ENCODE measurements at places on chromosomes 5 and 9.

GRCh38 chr5:178442405-178443257 is 147.6 kb downstream of the COL23A1 start:
- no peak for DNase-seq

DNA sequence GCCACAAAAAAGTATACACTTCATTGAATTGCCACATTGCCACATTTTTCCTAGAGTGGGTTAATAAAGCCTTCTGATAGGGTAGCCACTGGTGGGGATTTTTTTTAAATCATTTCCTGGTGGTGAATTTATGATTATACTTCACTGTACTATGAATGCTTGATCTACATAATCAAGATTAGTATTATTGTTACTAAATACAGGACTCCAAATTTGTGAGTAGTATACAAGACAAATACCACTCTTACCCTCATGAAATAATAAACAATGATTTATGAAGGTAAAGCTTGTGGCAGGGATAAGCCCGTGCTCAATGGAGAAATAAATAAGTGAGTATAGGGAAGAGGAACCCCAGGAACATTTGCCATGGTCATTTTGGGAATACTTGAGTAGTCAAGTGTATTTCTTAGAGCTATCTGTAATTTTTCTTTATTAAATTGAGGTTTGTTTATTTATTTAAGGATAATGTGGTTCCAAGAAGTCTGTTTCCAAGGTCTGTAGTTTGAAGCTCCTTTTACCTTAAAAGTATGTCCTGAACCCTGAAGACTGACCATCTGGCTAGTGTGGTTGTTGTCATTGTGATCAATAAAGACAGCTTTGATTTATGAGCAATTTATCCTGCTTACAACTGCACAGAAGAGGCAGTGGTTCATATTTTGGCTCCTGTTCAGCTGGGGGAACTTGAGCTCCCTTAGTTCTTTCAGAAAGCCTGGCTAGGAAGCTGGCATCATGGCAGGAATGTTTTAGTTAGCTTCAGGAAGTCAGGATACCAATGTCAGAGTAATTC is 118.6 kb downstream of the ZSWIM6 start:
- no peak for DNase-seq

DNA sequence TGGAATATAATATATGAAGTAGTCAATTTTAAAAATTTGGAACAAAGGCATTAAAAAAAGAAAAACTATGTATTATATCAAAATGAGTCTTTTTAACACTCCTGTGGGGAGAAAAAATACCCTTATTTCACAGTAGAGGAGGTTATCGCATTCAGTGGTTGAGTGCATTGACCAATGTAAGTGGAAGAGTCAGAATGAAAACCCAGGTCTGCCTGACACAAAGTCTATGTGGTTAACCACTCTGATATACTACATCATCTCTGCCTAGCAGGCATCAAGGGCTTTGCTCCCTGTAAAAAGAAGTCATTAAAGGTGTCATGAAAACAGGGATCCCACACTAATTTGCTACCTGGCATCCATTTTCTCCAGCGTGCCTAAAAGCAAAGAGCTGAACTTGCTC is 417.2 kb upstream of the C9orf72 start:
- no peak for DNase-seq

- no peak for DNase-seq
Measured at GRCh38 chr9:128390150-128390812, 19.1 kb downstream of the URM1 start.

GRCh38 chr9:36389590-36389989 is 10.5 kb downstream of the RNF38 start:
- DNase-seq, result no peak

GRCh38 chr5:417301-418161 is 25.4 kb upstream of the EXOC3 start:
- DNase-seq, result peak; percentile 10

DNA sequence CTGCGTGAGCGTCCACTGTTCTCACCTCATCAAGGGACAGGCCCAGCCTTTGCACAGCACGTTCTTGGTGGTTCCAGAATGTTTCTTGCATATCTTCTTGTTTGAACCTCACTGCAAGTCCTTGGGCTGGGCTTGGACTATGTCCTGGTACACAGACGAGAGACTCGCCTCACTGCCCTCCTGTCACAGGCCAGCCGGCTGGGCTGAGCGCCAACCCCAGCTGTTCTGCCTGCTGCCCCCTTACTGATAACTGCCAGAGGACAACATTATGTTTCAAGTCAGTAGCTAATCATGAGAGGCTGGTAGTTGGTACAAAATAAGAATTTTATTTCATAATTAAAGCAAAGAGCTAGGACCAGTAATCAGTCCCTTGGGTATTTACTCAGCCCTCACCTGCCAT is 52.8 kb upstream of the LRRTM2 start:
- DNase-seq, result peak; percentile 85

GRCh38 chr5:173236531-173237142 is 1.6 kb upstream of the NKX2-5 start:
- no peak for DNase-seq

Measured in heart left ventricle (tissue), 16 donors.